ENCODE measurements at places on chromosomes 5 and 9.

- DNase-seq: no peak
Observed at GRCh38 chr5:177301503-177302165, 1.9 kb downstream of the RAB24 start.

GRCh38 chr5:56813302-56813701 lies 2.0 kb upstream of the MAP3K1 start:
- DNase-seq: no peak

GRCh38 chr9:131868766-131869165 lies 128.9 kb upstream of the RAPGEF1 start:
- DNase-seq: no peak

GRCh38 chr9:96720435-96720834 lies 57.5 kb downstream of the ZNF510 start:
- no peak for DNase-seq

DNA sequence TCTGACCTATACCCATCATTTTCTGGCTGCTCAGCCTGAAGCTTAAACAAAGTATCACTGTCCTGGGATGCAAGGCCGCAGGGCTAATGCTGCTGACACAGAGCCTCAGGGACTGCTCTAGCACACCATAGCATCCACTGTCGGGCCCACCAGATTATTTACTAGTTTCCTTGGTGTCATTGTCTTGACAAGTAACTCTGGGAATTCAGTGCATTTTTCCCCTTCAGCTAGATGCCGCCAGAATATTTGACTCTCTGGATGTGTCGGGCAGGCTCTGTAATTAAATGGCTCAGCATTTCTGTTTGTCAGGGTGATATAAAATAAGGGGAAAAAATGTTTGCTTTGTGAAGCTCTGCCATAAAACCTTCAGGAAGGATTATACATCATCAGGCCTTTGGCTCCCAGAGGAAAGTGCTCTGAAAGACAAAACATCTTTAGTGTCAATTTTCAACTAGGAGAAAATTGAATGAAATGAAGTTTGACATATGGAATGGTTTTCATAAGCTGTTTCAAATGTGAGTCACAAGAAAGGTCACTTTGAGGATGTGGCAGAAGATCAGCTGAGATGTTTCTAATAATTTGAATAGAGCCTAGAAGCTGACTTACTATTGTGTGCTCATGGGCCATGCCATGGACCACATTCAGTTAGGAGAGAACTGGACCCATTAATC lies 350.1 kb downstream of the TMEM232 start:
- no peak for DNase-seq

DNA sequence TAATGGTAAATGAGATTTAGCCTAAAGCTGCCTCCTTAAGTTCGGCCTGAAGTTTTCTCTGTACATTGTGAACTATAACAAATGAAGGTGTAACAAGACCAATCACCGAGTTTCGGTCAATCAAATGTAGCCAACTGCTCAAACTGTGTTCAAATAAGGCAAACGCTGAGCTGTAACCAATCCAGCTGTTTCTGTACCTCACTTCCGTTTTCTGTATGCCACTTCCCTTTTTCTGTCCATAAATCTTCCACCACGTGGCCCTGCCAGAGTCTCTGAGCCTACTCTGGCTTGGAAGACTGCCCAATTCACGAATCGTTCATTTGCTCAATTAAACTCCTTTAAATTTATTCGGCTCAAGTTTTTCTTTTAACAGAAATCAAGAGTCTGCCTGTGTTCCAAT lies 193.5 kb upstream of the KLF9 start:
- no peak for DNase-seq

DNA sequence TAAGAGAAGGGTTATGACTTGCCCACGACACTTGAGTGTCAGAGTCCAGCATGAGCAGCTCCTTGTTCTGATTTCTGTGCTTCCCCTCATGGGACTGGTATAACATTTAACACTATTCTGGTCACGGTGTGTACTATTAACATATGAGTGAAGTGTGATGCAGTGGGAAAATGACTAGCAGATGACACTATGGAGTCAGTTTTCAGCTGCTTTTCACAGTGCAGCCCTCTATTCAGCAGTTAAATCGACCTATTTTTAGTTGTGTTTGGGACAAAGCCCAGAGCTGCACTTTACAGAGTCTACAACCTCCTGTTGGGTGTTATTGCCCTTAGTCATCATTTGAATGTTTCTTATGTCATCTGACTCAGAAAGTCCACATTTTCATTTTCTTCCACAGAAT lies 59.1 kb downstream of the CHSY3 start:
- DNase-seq: no peak

DNA sequence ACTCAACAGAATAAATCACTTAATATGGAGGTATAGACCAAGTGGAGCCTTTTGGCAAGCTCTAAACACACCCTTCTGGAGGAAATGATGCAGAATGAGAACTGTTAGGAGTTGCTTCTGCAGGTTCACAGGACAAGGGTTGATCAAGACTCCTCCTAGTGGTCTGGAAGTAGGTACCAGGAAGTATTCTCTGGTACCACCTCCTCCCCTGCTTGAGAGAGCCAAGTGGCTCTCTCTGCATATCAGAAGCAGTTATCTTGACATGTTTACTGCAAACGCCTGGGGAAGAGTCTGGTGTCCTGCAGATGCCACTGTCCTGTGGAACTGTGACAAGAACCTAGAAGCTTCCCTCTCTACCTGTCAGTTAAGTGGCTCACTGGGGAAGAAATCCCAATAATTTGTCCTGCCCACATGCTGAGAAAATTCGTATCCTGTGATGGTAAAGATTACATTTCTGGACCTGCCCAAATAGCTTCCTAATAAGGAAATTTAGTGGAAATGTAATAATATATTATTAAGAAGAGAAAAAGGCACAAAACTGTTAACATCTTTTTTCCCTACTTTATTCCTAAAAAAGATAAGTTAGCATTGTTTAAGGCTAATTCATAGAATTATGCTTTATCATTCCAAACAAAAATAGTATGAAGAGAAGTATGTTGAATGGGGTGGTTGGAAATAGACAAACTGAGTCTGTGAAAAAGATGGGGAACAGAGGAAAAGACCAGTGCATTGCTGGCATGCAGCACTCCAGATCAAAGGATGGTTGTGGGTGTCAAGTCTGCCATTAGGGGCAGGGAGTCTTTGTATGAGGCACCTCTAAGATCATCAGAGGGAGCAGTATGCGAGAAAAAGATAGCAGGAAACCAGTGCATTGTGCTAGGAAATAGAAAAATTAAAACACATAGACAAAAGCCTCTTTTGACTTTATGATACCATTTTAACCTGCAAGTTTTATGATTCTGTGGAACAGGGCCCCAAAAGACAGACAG lies 118.8 kb downstream of the CDC42SE2 start:
- no peak for DNase-seq

DNA sequence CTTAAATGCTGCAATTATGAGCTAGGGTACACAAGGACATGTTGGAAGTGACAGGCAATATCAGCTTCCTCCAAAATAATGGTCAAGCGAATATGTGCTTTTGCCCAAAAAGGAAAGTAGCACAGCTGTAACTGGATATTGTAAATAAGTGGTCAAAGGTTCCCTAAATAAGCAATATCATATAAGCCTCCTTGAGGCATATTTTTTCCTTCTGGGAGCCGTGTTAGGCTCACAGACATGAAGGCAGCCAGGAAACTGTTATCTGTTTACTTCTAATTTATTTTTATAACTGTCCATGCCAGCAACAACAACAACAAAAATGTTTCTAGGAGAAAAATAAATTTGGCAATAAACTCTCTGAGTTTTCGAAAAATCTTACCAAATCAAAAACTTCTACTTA lies 648.3 kb downstream of the PDE4D start:
- no peak for DNase-seq

DNA sequence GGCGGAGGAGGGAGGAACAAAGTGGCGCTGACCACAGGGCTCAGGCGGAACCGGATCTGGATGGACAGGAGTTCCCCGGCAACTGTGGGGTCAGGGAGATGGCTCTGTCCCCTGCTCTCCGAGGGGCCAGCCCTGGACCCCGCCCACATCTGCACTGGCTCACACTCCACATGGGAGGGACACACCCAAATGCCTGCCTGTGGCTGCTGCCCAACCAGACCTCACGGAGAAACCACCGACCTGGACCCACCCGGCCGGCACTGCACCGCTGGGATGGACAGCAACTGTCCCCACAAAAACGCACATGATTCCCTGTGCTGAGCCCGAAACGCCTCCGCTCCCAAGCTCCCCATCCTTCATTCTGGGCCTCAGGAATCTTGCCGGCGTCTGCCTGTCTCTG lies 4.8 kb downstream of the CCDC187 start:
- DNase-seq: no peak

- DNase-seq: no peak
Observed at GRCh38 chr9:113154471-113154870, 3.7 kb downstream of the SLC31A2 start.

Data from stimulated activated CD8-positive, alpha-beta memory T cell treated with anti-CD3 and anti-CD28 coated beads, Interleukin-12 subunit alpha, Interleukin-12 subunit beta, amount 100 ng/mL, for 4 hours (primary cell).